Activated naive CD4-positive, alpha-beta T cell treated with Interleukin-2 at 50 U/mL for 16 hours (primary cell): ENCODE measurements at places on chromosomes 2 and 18.
A peak's percentile ranks its signal among the peaks of the same experiment; 100 is the strongest.

GRCh38 chr2:121810959-121811853, 55.8 kb downstream of the TSN start:
- DNase-seq = no peak

DNA sequence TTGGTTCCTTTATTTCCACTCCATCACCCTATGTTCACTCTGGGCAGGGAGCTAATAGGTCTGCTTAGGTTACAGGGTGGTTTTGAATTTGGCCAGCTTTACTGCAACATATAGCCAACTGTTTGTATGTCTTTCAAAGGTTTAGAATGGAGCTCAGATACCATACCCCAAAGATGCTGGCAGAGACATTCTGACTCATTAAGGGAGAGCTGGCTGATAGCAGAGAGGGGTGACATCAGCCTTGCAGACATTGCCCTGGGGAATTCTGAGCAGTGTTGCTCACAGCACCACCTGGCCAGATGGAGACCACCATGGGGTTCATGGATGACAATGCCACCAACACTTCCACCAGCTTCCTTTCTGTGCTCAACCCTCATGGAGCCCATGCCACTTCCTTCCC, 2.1 kb downstream of the PROKR1 start:
- DNase-seq = no peak

- no peak for DNase-seq
Observed at GRCh38 chr2:176502619-176503018, 233.4 kb downstream of the MTX2 start.

DNA sequence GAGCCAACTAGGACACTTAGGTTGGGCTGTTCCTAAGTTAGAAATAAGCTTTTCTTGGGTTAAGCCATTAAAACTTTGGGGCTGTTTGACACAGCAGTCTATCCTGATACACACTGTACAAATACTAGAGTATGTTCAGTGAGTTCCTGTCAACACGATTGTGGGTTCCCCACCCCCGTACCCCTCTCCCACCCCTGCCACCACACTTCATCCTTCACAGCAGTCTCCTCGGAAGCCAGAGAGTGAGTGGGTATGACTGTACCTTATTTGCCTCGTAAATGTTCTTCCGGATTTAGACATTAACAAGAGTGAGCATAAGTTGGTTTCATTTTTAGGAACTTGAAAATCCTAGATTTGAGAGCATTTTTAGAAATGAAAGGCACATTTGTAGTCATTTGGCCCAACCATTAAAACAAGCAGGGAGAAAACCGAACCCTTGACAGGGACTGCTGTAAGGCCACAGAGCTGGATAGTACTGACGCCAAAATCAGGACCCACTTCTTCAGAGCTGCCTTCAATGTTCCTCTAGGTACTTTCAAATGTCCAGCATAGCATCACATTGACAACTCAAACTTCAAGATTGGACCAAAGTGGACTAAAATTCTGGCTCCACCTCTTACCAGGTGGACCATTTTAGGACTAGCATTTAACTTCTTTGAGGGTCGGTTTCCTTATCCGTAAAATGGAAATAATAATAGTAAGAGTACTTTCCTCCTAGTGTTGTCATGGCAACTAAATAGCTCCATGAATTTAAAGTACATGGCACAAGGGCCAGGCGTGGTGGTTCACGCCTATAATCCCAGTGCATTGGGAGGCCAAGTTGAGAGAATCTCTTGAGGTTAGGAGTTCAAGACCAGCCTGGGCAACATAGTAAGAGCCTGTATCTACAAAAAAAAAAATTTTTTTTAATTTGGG, 166.3 kb upstream of the SERTAD2 start:
- peak; percentile 60 for DNase-seq

- peak; percentile 55 for DNase-seq
Observed at GRCh38 chr2:131105950-131106801, 1.0 kb downstream of the PLEKHB2 start.

DNA sequence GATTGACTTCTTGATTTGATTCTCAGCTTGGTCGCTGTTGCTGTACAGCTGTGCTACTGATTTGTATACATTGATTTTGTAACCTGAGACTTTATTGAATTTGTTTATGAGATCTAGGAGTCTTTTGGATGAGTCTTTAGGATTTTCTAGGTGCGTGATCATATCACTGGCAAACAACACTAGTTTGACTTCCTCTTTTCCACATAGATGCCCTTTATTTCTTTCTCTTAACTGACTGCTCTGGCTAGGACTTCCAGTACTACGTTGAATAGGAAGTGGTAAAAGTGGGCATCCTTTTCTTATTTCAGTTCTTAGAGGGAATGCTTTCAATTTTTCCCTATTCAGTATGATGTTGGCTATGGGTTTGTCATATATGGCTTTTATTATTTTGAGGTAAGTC, 101.3 kb downstream of the OSBPL1A start:
- DNase-seq = no peak

DNA sequence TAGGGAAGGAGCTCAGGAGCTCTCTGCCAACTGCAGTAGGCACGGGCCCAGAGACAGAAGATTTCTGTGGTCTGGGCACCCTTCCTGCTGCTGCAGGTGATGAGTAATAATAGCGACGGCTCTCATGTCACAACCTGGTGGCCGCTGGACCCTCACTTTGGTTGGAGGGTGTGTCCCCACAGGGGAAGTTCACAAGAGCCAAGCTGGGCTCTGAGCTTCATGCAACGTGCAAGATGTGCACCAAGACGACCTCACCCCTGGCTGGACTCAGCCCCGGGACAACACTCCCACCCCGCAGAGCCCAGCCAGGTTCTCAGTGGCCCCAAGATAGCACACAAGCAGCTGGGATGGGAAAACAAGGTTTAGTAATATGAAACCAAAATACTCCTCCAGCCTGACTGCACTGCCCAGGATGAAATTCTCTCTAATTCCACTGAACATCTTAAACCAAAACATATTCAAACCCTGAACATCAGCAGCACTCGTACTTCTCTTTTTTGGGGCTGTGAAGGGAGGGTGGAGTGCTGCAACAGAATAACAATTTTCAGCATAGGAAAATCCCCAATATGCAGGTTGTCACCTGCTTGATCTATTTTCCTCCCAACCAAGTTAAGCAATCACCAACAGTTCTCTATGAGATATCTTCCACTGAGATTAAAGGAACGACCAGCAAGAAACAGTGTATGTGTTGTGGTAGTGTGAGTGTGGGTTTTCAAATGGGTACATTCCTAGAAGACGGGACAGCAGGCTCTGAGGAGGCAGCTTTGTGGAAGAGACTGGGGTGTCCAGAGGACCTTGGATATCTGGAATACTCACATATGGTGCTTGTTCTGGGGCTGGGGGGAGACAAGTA, 26.5 kb downstream of the BCL2 start:
- DNase-seq = peak; percentile 13

- no peak for DNase-seq
Observed at GRCh38 chr2:121536347-121536746, 5.7 kb downstream of the RNU4ATAC start.

- DNase-seq = no peak
Observed at GRCh38 chr2:54469484-54470053, 13.4 kb downstream of the SPTBN1 start.

GRCh38 chr2:31802711-31803110, 208.1 kb downstream of the MEMO1 start:
- DNase-seq = no peak

DNA sequence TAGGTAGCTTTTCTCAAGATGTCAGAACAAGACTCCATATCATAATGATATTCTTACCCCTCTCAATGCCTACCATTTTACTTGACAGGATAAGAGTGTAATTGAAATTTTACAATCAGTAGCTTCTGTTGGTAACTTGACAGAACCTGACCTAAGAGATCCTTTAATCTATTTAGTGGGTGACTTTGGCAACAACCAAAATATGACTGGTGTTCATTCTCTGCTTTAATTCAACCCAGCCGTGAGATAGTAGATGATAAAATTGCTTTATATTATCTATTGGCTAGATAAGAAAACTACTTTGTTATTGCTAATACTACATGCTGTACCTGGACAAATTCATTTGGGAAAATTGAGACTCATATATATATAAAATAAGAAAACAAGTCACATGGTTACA, 770.2 kb upstream of the NXPH2 start:
- DNase-seq = no peak

DNA sequence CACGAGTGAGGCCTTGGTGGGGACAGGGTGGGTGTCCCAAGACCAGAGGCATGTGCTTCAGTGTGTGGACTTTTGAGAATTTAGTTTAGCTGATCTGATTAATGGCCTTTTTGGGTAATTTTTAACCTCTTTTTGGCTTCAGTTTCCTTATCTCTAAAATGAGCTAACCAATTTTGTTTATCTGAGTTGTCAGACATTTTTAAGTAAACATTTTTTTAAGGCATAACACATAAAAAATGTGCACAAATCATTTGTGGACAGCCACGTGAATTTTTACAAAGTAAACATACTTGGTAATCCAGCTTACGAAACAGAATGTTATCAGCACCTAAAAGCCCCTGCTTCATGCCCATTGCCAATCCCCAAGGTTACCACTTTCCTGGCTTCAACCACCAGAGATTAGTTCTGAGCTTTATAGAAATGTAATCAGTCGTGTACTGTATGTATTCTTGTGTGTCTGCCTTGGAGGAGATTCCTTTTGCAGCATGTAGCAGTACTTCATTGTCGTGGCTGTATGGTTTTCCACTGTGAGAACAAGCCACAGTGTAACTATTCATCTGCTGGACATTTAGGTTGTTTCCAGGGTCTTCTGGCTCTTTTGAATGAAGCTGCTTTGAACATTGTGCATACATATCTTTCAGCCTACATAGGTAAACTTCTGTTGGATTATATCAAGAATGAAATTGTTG, 8.4 kb upstream of the INO80C start:
- no peak for DNase-seq

DNA sequence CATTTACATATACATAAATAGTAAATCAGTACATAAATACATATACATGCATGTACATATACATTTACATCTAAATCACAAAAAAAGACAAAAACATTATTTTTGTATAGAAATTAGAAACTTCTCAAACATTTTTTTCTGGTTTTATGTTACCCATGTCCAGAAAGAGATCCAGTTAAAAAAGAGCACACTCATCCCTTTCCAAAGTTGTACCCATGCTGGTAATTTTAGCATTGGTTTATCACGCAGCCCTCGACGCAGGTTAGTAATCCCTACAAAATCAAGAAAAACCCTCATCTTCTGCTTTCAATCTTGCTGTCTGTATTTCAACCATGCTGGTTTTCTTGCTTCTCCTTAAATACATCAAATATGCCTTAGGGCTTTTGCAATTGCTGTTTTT, 10.5 kb downstream of the SCN9A start:
- DNase-seq = no peak

DNA sequence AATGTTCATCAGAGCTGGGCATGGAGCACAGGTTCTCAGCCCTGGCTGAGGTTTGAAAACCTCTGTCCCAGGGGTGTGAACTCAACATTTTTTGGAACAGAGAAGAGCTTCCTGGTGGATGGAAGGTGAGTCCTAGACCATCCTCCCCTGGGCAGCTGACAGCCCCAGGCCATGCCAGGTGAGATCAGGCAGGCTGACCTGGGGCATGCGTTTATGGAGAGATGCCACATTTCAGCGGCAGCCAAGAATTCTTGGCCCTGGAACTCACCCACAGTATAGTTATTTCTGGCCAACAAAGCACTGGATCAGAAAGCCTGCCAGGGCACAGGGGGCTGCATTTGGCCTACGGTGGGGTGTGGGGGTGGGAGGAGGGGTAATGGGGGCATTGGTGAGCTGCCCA, 83.8 kb downstream of the EDAR start:
- DNase-seq = no peak

DNA sequence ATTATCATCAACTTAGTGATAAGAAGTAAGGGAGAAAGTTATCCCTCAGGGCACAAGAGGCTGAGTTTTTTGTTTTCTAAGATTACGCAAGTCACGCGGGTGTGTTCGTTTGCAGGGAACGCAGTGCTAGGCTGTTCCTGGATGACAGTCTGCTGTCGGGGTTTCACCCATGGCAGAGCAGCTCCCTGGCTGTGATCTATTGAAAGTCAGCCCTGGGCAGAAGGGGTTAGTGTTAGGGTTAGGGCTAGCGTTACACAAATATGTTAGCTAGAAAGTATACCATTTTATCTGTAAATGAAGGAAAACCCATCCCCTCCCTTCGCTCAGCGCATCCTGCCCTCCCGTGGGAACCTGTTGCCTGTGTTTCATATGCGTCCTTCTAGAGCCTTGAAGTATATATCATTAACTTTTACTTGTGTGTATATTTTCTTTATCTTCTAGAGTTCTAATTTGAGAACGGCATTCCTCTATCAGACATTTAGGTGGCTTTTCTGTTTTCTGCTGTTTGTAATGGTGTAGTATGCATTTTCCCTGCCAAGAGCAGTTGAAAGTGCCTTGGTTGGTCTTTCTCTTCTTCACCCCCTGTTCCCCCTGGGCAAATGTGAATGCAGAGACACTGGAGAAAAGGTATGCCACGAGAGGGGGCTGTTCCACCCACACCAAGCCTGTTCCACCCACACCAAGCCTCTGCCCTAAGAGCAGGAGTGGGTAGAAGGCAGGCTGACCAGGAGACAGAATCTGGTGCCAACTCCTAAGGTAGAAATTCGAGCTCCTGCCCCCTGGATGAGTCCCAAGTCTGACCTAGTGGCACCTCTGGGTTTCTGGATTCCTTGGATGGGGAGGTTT, 47.0 kb downstream of the ARMC9 start:
- DNase-seq = no peak

GRCh38 chr2:132830321-132830827, 160.4 kb upstream of the LYPD1 start:
- DNase-seq = no peak

- no peak for DNase-seq
Observed at GRCh38 chr2:96838345-96839292, 5.2 kb downstream of the ANKRD23 start.

- DNase-seq = no peak
Observed at GRCh38 chr2:13607139-13607538, 890.4 kb downstream of the TRIB2 start.

GRCh38 chr2:119423811-119424210, 7.8 kb upstream of the TMEM37 start:
- DNase-seq = no peak

DNA sequence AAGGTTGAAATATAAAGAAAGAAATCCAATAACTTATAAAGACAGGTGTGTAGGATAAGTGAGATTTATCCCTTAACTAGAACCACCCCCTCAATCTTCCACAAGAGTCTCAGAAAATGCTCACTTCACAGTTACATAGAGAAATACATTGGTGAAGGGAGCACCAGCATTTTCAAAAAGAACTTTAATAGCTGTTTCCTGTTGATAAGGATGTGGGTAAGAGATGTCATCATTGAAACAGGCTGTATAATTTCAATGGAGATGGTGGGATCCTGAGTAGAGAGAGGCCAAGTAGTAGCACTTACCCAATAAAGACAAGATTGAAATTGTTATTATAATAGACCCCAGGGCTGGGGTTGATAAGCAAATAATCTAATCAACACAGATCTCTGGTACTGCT, 162.2 kb upstream of the TACR1 start:
- DNase-seq = no peak

DNA sequence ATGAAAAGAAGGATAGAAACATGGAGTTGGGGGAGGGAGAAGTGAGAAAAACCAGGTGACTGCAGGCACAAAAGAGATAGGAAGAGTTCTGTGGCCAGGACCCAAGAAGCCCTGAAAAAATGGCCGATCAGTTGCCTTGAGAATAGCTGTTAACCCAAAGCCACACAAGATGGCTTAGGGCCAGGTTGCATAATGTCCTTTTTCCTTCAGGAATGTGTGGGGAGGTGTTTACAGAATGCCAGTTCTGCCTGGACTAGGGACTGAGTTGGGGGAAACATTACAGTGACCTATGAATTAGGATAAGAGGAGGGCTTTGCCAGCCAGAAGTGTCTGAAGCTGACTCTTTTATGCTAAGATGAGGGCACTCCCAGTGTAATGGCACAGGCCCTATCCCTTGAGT, 17.1 kb downstream of the FAM110C start:
- DNase-seq = no peak
